ENCODE measurements at places on chromosomes 6 and 20. TPM values are rescaled to one million over a fixed set of nuclear protein-coding genes. Genes with fewer than 3 reads are reported as not detected.

Gene EPB41L1
- 10.3 TPM for total RNA-seq

Gene TXLNB
- total RNA-seq, result 1.5 TPM

GRCh38 chr20:46304361-46304760 is 3.9 kb downstream of the CDH22 start:
- DNase-seq, result peak; percentile 24

GRCh38 chr6:71310261-71310660 is 21.6 kb downstream of the OGFRL1 start:
- DNase-seq, result no peak

DNA sequence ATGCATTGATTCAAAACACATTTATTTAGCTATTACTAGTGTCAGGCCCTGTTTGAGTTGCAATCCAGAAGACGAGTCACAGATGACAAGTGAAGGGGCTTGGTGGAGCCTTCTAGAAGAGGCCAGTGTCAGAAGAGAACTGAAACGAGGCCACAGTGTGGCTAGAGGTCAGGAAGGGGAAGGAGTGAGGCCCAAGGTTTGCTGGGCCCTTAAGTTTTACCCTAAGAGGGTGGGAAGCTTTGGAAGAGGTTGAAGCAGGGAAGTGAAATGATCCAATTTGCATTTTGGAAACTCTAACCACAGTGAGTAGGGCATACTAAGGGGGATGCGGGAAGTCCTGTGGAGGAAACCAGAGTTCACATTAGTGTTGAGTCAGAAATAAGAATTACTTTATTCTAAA is 25.0 kb downstream of the TTK start:
- no peak for DNase-seq

DNA sequence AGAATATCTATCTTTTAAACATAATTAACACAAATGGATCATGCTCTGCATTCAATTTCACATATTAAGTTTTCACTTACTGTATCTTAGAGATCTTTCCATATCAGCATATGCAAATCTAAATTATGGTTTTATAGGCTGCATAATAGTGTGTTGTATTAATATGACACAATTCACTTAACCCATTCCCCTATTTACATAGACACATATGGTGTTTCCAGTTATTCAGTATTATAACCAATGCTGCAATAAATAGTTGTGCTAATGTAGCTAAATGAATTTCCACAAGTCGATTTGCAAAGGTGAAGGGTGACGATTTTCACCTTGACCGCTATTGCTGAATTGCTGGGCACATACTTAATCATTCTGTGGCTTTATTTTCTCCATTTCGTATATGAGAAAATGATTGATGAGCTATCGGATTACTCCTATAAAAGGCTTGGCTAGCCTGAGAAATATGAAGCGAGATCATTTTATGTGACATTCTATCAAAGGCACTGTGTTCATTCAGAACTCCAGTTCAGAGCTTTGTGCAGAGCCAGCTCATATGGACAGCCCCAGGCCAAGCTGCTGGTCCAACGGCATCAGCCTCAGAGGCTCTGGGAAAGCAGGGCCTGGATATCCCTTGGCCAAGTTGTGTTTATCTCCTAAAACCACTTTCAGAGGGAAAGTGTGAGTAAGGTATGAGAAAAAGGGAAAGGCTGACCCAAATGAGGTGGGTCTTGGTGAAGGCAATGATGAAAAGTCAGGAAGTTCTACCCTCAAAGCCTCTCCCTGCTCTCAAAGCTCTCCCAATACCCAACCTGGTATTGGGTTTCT is 50.8 kb downstream of the GFOD1 start:
- no peak for DNase-seq

DNA sequence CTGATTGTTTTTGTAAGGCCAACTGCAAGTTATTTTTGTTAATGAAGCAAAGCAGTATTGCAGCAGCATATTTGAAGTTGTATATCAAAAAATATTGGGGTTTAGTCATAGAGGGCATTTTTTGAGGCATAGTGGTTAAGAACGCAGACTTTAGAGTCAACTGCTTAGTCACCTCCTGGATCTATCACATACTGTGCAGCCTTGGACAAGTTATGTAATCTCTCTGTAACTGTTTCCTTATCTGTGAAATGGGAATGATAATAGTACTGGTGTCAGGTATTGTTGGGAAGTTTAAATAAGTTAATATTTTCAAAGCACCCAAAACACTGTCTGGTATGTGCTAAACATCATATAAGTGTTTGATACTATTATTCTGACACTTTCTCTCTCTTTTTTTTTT is 27.2 kb upstream of the EFHC1 start:
- peak; percentile 84 for DNase-seq

GRCh38 chr6:158033751-158034702 is 52.4 kb downstream of the SYNJ2 start:
- no peak for DNase-seq

DNA sequence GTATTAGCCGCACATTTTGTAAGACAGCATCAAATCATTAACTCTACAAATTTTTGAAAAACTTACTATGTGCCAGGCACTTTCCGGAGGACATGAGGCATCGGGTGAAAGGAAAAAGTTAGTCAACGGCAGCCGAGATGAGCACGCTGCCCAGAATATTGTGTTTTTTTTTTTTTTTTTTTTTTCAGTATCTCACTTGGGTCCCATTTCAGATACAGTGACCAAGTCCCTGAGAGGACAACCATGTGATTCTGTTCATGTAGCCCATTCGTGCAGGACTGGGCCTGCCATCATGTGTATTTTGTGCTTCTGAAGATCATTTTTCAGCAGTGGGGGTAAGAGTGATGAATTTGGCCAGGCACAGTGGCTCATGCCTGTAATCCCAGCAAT is 1.3 kb downstream of the SLA2 start:
- DNase-seq, result no peak

GRCh38 chr6:88422831-88423230 is 256.7 kb upstream of the CNR1 start:
- no peak for DNase-seq

GRCh38 chr6:36639171-36639808 is 39.2 kb upstream of the CDKN1A start:
- no peak for DNase-seq

DNA sequence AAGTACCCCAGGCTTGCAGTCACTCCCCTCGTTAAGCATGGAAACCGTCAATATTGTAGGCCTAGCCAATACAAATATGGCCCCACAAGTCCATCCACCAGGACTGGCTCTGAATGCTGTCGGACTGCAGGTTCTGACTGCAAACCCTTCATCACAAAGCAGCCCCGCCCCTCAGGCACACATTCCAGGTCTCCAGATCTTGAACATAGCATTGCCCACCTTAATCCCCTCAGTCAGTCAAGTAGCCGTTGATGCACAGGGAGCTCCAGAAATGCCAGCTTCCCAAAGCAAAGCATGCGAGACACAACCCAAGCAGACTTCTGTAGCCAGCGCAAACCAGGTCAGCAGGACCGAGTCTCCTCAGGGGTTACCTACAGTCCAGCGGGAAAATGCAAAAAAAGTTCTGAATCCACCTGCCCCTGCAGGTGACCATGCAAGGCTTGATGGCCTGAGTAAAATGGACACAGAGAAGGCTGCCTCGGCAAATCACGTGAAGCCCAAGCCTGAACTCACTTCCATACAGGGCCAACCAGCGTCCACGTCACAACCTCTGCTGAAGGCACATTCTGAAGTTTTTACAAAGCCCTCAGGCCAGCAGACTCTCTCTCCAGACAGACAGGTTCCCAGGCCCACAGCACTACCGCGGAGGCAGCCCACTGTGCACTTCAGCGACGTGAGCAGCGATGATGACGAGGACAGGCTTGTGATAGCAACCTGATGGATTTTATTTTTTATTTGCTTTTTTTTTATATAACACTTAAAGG is 126.2 kb upstream of the EDN1 start:
- no peak for DNase-seq
